Iris pigment epithelial cell (primary cell): ENCODE measurements at places on chromosomes 6 and 20.
A peak's percentile ranks its signal among the peaks of the same experiment; 100 is the strongest.

DNA sequence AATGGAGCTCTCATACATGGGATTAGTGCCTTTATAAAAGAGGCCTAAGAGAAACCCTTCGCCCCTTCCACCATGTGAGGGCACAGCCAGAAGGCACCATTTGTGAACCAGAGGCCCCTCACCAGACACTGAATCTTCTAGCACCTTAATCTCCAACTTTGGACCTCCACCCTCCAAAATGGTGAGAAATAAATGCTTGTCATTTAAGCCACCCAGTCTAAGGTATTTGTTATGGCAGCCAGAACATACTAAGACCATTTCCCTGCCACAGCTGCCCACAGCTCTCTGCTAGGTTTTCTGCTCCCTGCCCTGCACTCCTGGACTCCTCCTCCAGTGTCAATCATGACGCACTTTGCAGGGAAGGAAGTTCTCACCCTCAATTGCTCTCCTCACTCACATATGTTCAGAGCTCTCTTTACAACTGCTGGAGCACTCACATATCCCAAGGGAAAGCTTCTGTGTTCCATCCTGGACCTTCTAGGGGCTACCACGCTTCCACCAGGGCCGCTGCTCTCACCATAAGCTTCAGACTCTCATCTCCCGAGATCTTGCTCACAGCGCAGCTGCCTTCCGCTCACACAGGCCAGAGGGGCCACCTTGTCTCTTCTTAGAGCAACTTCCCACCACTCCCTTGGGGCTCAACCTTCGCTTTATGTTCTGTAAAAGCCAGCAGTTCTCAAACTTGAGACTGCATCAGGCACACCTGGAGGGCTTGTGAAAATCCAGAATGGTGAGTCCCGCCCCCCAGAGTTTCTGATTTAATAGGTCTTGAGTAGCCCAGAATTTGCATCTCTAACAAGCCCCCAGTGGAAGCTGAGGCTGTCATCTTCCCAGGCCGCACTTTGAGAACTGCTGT is 1.6 kb upstream of the LY86 start:
- no peak for DNase-seq

DNA sequence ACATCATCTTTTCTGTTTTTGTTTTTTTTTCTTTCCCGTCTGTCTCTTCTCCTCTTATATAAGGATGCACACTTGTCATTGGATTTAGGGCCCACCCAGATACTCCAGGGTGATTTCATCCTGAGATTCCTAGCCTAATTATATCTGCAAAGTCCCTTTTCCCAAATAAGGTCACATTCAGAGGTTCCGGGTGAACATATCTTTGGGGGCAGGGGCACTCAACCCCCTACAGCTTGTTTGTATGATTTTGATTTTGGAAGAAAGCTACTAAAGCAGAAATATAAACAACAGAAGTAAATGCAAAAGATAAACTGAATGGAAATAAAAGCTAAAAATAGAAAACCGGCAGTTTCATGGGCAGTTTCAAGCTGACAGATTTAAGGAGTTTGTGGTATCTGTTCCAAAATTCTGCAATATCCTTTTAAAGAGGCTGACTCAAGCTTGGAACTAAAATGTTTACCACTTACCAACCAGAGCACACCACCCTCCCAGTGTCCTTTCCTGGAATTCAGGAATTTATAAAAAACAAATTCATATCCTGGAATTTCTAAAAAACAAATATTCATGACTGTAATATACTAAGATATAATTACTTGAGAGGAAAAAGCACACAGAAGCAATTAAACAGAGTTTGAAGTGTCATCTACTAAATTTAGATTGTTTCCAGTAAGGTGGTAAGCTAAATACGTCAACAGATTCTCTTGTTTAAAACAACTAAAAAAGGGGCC is 100.0 kb upstream of the CARMIL1 start:
- DNase-seq, result peak; percentile 66

GRCh38 chr20:59463541-59463940 is 140.8 kb upstream of the PHACTR3 start:
- DNase-seq, result no peak

GRCh38 chr6:132604635-132605152 is 15.2 kb upstream of the TAAR5 start:
- no peak for DNase-seq

DNA sequence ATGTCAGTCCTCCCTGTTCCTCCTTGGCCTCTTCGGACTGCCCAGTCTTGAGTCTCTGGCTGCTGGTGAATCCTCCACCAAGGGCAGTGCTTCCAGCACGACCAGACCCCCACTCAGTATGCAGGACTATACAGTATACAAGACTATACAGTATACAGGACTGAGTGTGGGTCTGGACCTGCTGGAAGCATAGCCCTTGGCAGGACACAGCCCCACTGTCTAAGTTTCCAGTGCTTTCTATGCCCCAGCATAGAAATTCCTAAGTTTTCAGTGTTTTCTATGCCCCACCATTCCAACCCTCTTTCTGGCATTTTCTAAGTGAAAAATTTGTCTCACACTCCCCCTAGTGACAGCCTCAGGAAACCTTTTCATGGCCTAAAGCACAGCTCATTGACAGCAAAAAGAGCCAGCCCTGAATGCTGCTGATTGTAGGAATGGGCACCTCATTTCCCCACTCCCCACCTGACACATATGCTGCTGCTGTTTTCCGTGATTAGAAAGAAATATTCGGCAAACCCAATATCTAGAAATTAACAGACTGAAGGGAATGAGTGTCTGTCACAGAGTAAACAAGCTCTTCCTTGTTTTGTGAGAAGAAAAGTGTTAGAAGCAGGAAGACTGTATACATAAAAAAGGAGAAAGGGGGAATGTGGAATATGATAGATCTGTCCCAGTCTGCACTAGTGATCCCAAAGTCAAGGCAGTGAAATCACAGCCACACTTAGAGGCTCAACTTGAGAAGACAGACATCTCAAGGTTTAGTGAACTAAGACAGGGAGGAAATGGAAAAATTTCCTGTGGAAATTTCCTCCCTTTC is 206.9 kb downstream of the IBTK start:
- DNase-seq, result peak; percentile 59

- DNase-seq, result no peak
Observed at GRCh38 chr20:12098421-12098820, 180.7 kb downstream of the BTBD3 start.

DNA sequence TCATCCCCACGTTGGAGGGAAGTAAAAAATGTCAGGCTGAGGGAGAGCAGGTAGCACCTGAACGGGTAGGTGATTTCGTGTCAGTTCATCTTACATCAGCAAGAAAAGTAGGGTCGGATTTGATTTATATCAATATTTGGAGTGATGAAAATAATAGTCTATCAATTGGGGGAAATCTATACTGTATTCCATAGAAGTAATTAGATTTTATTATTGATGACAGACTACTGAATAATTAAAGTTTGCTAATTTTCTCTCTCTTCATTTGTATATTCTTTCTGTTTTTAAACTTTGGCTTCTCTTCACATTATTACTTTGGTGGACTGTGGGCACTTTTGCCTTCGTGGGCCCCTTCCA is 78.4 kb downstream of the OLIG3 start:
- no peak for DNase-seq

DNA sequence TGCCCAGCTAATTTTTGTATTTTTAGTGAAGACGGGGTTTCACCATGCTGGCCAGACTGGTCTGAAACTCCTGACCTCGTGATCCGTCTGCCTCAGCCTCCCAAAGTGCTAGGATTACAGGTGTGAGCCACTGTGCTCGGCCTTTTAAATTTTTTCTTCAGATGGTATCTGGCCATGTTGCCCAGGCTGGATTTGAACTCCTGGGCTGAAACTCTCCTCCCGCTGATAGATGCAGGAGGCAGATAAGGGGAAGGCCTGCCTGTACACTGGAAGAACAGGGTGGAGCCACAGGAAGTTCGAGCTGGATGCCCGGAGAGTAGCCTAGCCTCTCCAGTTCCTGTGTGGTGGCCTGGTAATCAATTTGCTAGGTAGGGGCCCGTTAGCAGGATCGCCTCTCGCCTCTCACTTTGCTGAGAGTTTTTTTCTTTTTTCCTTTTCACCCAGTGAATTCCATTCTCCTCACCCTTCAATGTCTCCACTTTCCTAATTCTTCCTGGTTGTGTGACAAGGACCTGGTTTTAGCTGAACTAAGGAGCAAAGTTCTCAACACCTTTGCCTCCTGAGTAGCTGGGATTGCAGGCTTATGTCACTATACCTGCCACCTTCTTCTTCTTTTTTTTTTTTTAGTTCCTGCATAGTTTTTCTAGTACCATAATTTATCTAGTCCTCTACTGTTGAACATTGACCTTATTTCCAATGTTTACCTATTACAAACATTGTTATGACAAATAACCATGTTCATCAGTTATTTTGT is 19.4 kb upstream of the ITCH start:
- no peak for DNase-seq

DNA sequence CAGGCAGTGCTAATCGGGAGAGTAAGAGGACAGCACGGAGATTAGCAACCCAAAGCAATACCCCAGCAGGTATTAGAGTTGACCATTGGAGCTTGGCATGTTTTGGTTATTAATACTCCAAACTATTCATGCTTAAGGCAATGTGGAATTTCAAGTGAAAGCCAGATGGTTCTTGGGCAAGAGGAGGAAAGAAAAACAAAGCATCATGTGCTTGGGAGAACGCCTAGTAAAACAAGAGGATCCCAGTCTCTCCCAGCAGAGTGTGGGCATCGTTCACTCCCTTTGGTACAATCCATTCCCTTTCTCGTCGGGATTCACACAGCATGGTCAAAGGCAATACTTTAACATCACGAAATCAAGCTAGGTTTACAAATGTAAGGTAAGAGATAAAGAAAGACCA is 349.8 kb downstream of the PRKN start:
- peak; percentile 41 for DNase-seq

- DNase-seq, result peak; percentile 36
Observed at GRCh38 chr6:43628393-43629103, 516 bp downstream of the GTPBP2 start.

GRCh38 chr6:136117081-136117480 is 133.0 kb downstream of the MTFR2 start:
- peak; percentile 18 for DNase-seq

DNA sequence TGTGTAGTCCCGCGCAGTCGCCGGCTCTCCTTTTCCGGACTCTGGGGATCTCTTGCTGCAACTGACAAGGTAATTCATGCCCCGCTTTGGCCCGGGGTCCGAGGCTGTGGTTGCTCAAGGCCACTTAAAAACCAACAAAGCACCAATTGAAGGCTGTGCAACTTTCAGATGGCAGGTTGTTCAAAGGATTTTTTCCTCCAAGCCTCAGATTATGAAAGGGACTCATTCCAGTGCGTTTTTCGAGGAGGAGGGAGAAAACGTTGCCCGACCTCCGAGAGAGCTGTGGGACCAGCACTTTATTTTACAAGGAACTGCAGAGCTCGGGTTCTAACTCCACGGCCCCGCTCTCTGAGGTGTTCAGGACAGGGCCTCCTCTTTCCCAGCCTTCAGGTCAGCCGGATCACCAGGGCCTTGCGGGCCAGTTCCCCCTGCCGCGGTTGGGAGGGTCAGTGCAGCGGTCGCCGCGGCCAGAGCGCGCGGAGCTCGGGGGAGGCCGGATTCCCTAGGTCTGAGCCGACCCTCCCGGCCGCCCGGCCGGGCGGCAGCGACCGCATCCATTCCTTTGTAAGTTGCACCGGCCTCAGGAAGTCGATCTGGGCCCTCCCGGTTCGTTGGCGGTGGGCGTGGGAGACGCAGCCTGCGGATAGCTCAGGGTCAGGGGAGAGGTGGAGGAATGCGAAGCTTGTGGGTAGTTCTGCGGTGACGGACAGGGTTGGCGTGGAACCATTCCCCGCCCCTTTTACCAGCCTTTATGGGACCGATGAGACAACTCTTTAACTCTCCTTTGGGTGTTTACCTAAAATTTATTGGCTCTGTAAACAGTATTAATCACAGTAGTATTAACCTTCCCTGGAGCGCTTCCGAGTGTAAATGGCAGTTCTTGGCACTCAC is 1.6 kb downstream of the UTRN start:
- DNase-seq, result peak; percentile 97

- peak; percentile 35 for DNase-seq
Observed at GRCh38 chr6:124434421-124434820, 527.8 kb upstream of the RNF217 start.

DNA sequence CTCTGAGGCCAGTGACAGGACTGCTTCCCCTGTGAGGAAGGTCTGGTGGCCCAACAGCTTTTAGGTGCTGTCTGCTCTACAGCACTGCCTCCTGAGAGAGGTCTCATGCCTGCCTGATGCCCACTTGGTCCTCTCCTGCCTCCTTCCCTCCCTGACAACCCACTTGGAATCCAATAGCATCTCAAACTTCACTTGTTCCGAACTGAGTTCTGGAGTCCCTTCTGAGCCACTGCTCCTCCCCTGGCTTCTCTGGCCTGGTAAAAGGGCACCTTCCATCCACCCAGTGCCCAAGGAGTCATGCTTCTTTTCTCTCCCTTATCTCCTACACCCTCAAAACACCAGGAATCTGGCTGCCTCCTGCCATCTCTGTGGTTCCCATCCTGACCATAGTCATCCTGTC is 1.9 kb downstream of the MAVS start:
- DNase-seq, result no peak

GRCh38 chr6:24191346-24191745 is 65.3 kb downstream of the NRSN1 start:
- DNase-seq, result no peak

- DNase-seq, result no peak
Observed at GRCh38 chr20:21516861-21517565, 3.1 kb upstream of the NKX2-2 start.

DNA sequence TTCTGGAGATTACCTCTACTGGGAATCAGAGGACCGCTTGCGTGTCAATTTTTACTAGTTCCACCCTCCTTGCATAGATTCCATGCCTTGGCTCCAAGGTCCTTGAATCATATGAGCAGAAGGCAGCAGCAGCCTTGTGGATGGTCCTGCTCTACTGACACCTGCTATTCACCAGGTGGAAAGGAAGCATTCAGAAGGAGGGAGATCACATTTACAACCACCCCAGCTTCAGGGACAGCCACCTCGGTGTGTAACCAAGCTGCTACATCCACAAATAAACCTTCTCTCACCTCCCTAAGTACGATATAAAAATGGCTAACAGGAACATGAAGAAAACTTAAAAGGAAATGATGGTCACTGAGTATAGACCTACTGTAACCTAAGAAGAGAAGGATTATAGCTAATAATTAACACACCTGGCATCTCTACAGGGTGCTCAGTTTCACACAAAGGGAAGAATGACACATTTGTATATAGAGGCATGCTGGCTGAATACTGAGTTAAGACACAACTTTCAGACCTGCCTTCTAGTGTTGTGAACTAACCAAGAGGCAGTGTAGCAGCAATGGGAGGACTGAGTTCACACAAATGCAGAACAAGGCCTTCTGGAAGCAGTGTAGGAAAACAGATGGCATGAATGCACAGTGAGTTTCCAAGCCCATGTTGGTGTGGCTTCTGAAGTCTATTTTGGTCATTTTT is 46.3 kb upstream of the SRPK1 start:
- no peak for DNase-seq

- no peak for DNase-seq
Observed at GRCh38 chr20:46572153-46572552, 21.7 kb upstream of the OCSTAMP start.

GRCh38 chr20:21096321-21097043 is 9.7 kb downstream of the LINC00237 start:
- DNase-seq, result peak; percentile 8
